ENCODE measurements at places on chromosomes 5 and 9.
A peak's percentile ranks its signal among the peaks of the same experiment; 100 is the strongest.

GRCh38 chr9:99555792-99556191 lies 265.9 kb upstream of the NR4A3 start:
- DNase-seq: no peak

- DNase-seq: no peak
These were observed 100.3 kb downstream of the ATG10 start for GRCh38 chr5:82072138-82072537.

- no peak for DNase-seq
These were observed 9.2 kb downstream of the LIFR start for GRCh38 chr5:38547257-38547656.

GRCh38 chr9:12680341-12680740 lies 12.8 kb upstream of the TYRP1 start:
- DNase-seq: peak; percentile 71

DNA sequence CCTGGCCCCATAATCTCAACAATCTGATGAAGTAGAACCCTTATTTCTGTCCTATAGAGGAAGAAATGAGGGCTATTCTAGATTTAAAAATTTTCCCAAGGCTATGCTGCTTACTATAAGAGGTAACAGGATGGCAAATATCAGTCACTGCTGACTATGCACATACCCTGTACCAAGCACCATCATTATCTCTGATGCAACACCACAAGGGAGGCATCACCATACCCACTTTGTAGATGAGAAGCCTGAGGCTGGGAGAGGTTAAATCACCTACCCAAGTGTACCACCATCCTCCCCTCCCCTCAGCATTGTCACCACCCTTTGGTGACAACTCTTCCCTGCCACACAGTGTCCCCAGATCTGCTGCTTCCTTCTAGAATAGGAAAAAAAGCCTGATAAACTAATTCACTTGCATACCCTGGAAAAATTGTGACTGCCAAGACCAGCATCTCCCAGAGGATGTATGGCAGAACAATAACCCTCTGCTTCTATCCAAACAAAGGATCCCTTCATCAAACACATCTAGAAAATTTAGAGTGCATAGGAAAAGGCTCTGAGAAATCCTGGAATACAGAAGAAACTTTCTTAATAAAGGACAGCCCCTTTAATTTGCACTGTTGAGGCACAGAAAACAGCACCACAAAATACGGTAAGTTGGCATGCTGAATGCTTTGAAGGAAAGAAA lies 48.3 kb downstream of the PRRC1 start:
- DNase-seq: no peak

DNA sequence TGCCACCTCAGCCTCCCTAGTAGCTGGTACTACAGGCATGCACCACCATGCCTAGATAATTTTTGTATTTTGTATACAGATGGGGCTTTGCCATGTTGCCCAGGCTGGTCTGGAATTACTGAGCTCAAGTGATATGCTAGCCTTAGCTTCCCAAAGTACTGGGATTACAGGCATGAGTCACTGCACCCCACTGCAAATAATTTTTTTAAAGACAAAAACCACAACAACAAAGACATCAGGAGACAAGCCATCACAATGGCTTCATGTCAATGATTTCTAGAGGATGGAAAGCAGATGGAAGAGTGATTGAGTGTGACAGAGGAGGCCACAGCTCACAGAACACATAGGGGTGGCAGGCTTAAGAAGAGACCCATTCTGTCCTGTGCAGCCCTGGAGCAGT lies 97.9 kb upstream of the PCSK1 start:
- DNase-seq: peak; percentile 16

Measured in fibroblast of skin of right quadriceps (primary cell).